ENCODE measurements at places on chromosomes 2 and 18.

DNA sequence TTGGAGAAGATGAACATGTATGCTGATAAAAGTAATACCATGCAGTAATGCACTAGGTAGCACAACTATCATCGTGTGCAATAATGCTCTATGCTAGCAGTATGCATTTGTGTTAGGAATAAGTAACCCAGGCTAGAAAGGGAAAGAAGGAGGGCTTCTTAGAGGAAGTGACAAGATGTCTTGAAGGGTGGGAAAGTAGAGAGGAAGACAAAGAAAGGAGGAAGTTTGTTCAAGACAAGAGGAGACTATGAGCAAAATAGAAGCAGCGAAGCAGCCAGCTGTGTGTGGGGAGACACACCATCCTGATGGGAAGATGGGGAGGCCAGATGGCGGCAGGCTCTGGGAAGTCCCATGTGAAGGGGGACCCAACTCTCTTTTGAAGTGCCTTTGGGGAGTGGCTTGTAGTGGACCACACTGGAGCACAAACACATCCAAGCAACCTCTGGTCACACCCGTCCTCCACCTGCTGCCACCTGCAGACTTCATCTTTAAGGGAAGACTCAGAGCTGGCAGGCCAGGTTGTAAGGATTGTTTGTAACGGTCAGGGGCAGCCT lies 39.9 kb upstream of the INHBB start:
- DNase-seq: no peak

DNA sequence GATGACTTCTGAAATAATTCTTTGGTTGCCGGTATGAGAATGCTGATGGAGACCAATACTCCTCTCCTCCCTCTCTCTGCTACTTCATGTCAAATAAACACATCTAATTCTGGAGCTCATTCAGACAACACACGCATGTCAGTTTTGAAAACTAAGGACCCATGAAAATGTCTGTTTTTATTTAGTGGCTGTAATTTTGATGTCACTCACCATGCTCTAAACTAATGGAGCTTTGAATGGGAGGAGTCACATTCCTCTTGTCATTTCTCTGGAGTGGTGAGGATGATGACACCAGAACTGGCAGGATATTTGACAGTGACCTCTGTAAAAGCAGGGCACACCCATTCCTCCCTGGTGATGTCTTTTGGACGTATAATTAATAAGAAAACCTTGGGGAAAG lies 163.0 kb downstream of the PHLPP1 start:
- DNase-seq: no peak

- no peak for DNase-seq
Observed at GRCh38 chr2:6806604-6807003, 59.1 kb downstream of the CMPK2 start.

DNA sequence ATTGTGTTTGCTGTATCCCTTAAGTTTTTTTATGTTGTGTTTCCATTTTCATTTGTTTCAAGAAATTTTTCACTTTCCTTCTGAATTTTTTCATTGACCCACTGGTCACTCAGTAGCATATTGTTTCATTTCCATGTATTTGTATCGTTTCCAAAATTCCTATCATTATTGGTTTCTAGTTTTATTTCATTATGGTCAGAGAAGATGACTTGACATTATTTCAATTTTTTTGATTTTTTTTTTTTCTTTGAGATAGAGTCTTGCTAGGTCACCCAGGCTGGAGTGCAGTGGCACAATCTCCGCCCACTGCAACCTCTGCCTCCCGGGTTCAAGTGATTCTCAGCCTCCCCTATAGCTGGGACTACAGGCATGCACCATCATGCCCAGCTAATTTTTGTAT lies 11.3 kb upstream of the CAB39 start:
- no peak for DNase-seq

GRCh38 chr2:86661333-86661732 lies 37.7 kb upstream of the RNF103 start:
- DNase-seq: no peak

GRCh38 chr2:60214626-60214875 lies 338.9 kb downstream of the BCL11A start:
- no peak for DNase-seq

DNA sequence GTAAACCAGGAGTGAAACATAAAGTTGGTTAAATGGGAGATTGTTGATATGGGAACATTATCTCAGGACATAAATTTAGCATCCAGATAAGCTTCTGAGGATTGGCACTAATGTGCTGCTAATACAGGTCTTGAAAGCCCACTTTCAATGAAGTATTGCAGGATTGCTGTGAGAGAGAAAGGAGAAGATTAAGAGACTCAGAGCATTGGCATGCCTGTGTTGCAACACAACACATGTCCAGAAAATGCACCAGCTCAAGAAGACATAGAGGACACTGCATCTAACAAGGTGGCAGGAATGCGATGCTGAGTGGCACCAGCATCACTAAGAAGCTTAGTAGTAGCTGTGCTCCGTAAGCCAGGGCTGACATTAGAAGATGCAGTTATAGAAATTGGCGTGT lies 728.9 kb downstream of the SUCLG1 start:
- DNase-seq: no peak

DNA sequence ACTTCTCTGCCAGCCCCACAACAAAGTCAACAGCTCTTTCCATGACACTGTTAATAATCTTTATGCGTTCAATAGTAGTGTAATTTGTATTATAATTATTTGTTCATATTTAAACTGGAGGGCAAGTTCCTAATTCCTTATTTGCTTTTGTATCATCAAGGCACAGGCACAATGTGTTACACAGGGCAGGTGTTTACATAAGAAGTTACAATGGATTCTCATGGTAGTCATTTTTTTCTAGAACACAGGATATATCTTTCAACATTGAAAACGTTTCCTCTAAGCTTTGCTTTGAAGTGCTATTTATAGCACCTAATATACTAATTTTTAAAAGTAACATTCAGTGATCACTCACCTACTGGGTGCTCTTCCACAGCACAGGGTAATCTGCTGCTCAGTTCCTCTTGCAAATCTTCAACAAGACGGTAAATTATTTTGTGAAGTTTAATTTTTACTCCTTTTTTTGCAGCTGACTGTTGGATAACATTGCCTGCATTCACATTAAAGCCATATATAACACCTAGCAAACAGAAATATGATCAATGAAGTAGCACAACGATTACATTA lies 7.3 kb downstream of the RPS27A start:
- no peak for DNase-seq

DNA sequence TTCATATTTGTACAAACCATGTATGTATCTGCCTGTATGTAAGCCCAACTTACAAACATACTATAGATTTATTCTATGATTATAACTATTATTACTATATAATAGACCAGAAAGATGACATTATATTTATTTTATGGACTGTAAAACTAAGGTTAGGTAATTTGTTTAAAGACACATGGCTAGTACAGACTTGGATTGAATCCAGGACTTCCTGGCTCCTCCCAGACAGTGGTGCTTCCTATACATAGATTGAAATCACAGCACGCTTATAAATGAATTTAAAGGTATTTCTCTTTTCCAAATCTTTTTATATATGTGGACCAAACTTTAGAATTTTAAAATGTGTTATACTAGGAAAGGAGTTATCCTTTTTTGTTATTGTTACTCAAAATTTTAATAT lies 151.6 kb upstream of the MYO3B start:
- no peak for DNase-seq

GRCh38 chr2:159275111-159275510 lies 11.4 kb downstream of the WDSUB1 start:
- DNase-seq: no peak

DNA sequence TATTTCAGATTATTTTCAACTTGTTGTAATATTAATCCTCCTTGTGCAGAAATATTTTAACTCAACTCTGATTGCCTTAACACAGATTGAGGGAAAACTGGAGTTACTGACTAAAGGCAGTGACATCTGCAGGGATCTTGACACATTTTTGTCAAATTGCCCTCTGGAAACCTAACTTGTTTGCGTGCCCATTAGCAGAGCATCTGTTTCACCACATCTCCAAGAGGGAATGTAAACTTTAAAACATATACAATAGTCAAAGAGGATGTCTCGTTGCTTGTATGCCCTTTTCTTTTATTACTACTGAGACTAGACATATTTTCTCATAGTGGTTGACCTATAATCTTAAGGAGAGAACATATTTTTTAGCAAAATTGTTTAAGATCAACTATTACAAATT lies 14.2 kb downstream of the INPP1 start:
- peak; percentile 45 for DNase-seq

- DNase-seq: no peak
Observed at GRCh38 chr2:135694711-135695110, 46.9 kb upstream of the UBXN4 start.

GRCh38 chr2:136080114-136080513 lies 37.8 kb downstream of the CXCR4 start:
- no peak for DNase-seq

- DNase-seq: no peak
Observed at GRCh38 chr2:160562730-160563129, 69.1 kb upstream of the RBMS1 start.

DNA sequence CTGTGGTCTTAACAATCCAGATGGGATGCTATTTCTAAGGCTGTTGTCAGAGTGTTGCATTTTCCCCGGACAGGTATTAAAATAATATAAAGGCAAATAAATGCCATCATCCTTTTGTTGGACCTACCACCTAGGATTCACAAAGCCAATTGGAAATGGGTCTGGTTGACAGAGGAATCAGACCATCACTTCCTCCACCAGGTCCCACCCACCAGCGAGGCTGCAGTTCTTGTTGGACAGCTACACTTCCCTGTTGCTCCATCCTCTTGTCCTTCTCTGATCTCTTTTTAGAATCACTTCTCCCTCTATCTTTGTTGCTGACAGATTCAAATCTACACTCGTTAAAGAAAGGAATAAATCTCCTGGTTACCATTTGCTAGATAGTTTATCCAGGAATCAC lies 1.1 kb downstream of the TMEM169 start:
- DNase-seq: no peak

GRCh38 chr2:216292886-216293301 lies 79.4 kb downstream of the MARCHF4 start:
- no peak for DNase-seq

- DNase-seq: no peak
Observed at GRCh38 chr2:226325526-226325925, 474.1 kb downstream of the IRS1 start.

DNA sequence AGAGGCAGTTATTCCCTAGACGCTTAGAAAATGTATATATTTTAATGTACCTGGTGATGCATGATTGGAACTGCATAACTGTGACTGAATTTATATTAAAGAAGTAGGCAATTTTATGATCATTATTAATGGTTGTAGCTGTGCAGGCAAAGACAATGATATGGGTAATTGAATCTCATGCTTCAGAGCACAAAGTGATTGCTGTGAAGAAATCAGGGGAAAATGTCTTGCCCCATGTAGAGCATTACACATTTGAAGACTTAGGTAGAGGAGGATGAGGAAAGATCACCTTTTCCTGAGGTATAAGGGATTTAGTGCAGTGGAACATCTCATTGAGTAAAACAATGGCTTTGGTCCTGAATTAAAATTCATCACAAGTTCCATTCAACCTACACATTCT lies 246.8 kb upstream of the DCC start:
- DNase-seq: no peak

DNA sequence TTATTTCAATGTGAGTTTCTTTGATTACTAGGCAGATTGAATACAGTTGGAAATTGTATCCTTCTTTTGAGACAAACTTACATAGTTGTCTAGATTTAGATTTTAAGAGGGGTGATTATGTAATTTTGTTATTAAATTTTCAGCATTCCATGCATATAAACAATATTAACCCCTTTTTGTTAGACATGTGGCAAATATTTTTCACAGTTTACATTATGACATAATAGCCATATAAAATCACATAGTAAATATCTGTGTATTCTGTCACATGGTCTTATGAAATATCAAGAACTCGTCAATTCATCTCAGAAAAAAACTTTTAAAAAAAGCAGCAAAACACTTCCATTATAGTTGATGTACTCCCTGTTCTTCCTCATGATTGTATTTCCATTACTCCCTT lies 243.8 kb downstream of the CYP26B1 start:
- no peak for DNase-seq

- DNase-seq: no peak
Observed at GRCh38 chr18:48356151-48356745, 52.9 kb downstream of the ZBTB7C start.

DNA sequence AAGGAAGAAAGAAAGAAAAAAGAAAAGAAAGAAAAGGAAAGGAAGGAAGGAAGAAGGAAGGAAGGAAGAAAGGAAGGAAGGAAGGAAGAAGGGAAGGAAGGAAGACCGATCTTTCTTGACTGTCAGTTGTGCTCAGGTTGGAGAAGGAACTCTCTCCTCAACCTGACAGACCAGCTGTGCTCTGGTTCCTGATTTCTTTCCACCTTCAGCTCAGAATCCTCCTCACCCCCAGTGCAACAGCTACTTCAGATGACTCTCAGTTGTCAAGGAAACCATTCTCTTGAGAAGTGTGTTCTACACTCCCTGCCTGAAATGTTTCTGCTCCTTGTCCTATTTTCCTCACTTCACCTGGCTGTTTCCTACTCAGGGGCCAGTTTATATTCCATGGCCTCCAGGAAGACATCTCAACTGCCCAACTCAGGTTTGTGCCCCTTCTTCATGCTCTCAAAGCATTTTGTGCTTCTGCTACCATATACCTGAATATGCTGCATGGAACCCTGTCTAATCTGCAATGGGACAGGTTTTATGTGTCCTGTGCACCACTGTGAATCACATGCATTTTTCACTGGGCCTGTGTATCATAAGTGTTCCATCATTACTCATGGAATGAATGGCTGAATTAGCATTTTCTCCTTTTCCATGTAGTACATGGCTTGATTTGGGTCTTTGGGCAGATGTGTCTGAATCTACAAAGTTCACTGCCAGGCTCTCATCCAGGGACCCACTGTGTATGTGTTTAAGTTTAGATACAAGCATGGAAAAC lies 32.8 kb upstream of the DOCK10 start:
- no peak for DNase-seq

DNA sequence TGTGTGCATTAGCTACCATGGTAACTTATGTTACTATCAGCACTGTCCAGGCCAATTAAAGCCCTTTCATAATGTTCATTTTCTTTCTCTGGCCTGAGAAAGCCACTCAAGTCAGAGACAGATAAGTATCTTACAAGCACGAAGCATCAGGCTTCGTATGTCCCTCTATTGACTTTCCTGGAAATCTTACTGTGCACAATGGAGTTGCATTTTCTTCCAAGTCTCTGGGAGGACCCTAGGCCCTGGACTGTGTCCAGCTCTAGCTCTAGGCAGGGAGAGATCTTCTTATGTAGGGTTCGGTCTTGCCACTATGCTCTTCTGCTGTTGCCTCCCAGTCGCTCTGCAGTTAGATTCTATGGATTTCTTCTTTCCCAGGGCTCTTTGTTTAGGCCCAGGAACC lies 40.0 kb upstream of the ITGA6 start:
- no peak for DNase-seq

DNA sequence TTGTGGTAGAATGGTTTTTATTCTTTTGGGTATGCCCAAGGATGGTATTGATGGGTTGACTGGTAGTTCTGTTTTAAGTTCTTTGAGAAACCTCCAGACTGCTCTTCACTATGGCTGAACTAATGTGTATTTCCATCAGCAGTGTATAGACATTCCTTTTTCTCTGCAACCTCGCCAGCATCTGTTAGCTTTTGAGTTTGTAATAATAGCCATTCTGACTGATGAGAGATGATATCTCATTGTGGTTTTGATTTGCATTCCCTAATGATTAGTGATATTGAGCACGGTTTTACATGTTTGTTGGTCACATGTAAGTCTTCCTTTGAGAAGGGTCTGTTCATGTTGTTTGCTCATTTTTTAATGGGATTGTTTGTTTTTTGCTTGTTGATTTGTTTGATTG lies 1348.7 kb upstream of the NXPH2 start:
- no peak for DNase-seq

GRCh38 chr18:13559754-13560153 lies 166.6 kb downstream of the FAM210A start:
- DNase-seq: no peak

- DNase-seq: no peak
Observed at GRCh38 chr2:236525411-236525997, 44.1 kb upstream of the ACKR3 start.
